Naive thymus-derived CD4-positive, alpha-beta T cell (primary cell): ENCODE measurements at places on chromosomes 2 and 18. TPM values are rescaled to one million over a fixed set of nuclear protein-coding genes. Genes with fewer than 3 reads are reported as not detected.

GRCh38 chr2:39059366-39059952 lies 61.4 kb downstream of the SOS1 start:
- DNase-seq = peak; percentile 15

- no peak for DNase-seq
These were observed 1.4 kb downstream of the CERKL start for GRCh38 chr2:181655519-181655918.

DNA sequence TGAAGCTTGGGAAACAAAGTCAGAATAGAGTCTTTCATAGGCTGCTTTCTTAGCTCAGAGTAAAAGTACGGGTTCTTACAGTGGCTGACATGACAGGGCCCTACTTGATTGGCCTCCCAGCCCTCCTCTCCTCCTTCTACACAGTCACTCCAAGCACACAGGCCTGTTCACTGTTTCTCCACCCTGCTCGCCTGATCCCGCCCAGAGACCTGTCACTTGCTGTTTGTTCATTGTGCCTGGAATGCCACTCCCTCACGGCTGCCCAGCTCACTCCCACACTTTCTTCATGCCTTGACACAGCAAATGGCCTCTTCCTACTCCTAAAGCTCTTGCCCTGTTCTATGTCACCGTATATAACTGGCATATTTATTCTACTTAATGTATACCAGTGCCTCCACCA lies 104.8 kb downstream of the MAP4K4 start:
- DNase-seq = no peak

DNA sequence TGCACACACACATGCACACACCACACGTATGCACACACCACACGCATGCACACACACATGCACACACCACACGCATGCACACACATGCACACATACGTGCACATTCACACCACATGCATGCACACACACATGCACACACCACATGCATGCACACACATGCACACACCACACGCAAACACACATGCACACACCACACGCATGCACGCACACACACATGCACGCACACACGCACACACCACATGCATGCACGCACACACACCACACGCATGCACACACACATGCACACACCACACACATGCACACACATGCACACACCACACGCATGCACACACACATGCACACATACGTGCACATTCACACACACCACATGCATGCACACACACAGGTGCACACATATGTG lies 169.8 kb upstream of the SALL3 start:
- DNase-seq = no peak

GRCh38 chr2:1681323-1682180 lies 62.8 kb downstream of the PXDN start:
- no peak for DNase-seq

GRCh38 chr2:234816491-234816890 lies 135.3 kb upstream of the SH3BP4 start:
- no peak for DNase-seq

DNA sequence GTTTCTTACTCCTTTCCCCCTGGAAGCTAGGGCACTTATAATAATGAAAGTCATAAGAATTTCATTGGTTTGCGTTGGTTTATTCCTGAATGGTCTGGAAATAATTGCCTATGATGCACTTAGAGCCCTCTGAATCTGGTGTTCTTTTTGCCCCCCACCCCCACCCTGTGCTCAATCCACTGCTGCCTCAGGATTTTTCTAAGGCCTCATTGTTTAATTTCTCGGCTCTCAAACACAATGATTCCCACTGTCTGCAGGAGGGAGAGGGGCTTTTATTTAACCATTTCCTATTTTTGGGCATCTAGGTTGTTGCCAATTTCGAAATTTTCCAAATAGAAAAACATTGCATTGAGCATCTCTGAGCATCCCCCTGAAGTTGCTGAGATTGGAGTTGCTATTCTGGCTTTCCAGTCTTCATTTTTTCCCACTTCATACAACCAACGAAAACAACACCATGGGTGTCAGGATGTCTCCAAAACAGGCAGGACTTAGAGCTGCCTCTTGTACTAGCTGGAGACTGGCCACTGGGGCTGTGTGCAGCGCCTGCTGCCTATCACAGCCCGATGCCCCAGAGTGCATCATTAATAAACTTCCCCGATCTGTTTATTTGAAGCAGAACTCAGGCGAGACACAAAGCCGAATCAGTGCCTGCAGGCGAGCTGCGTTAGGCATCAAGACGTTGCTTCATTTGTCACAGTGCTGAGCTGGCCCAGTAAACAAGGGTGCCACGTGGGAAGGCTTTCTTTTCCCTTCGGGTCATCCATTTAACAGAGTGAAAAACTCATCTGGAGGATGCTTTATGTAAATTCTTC lies 1.8 kb upstream of the PCARE start:
- no peak for DNase-seq

DNA sequence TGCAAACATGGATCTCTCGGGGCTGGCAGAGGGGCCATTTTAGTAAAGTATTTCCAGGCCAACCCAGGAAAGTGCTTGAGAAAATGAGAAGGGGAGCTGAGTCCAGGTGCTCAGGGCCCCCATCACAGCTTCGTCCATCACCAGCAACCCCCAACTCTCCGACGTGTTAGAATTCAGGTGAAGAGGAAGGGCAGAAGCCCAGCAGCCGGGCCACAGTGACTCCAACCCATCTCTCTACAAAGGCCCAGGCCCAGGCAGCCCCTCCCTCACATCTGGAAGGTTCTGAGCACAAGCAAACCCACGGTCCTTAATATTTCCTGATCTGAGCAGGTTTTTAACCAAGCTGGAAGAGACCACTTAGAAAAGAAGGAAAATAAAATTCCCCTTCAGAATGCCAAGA lies 34.7 kb upstream of the COL6A3 start:
- DNase-seq = no peak

- no peak for DNase-seq
These were observed 456.5 kb upstream of the CWC22 start for GRCh38 chr2:180463608-180464007.

GRCh38 chr2:155256803-155257202 lies 558.3 kb downstream of the KCNJ3 start:
- DNase-seq = no peak

- no peak for DNase-seq
These were observed 19.7 kb upstream of the EMILIN2 start for GRCh38 chr18:2827061-2827460.

DNA sequence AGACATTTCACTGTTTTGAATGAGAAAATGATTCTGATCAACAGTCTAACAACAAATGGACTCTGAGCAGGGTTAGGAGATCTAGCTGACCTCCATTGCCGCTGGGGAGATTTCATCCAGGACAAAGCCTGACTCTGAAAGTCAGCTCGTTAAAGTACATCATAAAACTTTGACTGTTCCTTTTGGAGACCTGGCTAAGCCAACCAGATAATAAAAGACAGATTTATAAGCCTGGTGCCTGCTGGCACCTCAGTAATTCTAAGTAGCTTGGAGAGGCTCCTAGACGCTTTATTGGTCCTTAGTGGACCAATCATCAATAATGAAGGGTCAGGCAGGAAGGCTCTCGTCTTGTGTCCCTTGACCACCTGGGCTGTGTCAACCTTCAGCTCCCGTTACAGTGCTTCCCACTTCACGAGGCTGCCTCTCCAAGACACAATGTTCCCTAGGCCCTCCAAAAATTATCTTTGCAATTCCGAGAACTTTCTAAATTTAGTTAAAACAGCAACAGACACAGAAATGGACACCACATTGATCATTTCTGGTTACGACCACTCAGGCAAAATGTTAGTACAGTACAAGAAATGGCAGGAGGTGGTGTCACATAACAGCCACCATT lies 47.9 kb upstream of the PMAIP1 start:
- no peak for DNase-seq

DNA sequence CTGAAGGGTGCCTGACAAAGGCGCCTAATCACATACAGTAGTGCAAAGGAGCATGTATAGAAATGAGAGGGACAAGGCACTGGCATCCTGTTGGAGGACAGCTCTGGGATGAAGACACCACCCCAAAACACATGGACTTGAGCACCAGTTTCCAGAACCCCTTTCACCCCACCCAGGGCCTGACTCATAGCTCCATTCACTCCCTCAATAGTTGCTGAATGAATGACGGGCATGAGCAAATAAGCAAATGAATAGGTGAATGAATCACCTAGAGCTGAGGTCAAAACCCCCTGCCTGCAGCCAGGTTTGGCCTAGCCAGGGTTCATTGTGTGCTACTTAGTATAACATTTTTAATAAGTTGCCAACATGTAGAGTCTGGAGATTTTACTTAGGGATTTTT lies 66.3 kb downstream of the NRP2 start:
- DNase-seq = no peak

DNA sequence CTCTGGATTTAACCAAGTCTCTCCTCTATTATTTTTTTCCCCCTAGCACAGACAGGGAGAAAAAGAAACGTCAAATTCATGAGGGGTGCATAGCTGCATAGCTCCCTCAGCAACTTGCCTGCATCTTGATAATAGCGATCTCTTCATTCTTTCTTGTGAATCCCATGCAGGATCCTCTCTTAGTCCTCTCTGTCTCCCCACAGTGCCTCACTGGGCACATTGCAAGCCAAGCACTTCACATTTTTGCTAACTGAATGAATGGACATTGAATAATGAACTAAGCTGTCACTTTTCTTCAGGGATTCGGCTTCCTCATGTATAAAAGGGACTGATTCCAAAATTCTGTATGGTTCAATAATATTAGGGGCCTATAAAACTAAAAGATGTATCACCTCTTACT lies 2.9 kb upstream of the EPB41L3 start:
- DNase-seq = peak; percentile 16

GRCh38 chr2:26853751-26854150 lies 5.8 kb downstream of the DPYSL5 start:
- DNase-seq = no peak

Gene TXNL1
- 44.3 TPM for total RNA-seq

Gene PARD3B
- total RNA-seq = 1.9 TPM

Gene KLHL29
- total RNA-seq = 6.4 TPM

Gene CIB4
- not detected for total RNA-seq

Gene RTP5
- total RNA-seq = not detected

Gene ACTG2
- not detected for total RNA-seq

Gene CGREF1
- 3.2 and 3.5 TPM in 2 replicates for total RNA-seq

Gene GALNT14
- total RNA-seq = not detected

Gene EMX1
- not detected for total RNA-seq

Gene SERPINB12
- not detected for total RNA-seq

Gene POTEC
- total RNA-seq = not detected

Gene CACNB4
- 0.42 TPM for total RNA-seq

Gene CUL3
- total RNA-seq = 88.7 TPM

Gene ANKRD23
- 17.8 and 18.4 TPM in 2 replicates for total RNA-seq

Gene TMEM198
- total RNA-seq = 0.45 TPM

Gene ANO7
- 0.46 TPM for total RNA-seq
